ENCODE measurements at places on chromosomes 1 and 21.

GRCh38 chr1:100626397-100626796, 88.5 kb downstream of the GPR88 start:
- no peak for DNase-seq

GRCh38 chr1:111582644-111583618, 36.7 kb upstream of the RAP1A start:
- DNase-seq, result no peak

GRCh38 chr1:202112859-202113689, 9.6 kb upstream of the GPR37L1 start:
- no peak for DNase-seq

DNA sequence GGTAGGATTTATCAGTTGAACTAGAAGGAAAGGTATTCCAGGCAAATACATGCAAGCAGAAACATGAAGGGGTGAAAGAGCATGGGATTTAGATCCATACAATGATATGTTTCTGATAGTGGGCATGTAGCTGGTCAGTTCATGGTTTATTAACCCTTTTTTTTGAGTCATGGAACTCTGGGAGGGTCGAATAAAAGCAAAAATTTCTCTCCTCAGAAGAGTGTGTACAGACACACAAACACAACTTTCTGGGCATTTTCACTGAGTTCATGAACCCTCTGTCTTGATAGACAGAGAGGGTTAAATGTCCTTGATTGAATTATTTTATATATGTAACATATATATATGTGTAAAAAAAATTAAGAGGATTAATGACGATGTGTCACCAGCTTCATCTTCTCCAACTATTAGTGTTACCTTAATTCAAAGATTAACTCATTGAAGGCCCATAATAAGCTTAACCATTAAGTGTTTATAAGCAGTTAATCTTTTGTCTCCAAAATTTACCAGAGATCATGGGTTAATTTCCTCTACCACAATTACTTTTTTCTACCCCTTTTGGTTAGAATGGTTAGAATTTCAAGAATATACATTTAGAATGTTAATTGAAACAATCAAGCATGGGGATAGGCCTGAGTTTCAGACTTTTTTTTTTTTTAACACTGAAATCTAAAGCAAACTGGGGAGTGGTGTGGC, 4.6 kb downstream of the JUN start:
- peak; percentile 38 for DNase-seq

DNA sequence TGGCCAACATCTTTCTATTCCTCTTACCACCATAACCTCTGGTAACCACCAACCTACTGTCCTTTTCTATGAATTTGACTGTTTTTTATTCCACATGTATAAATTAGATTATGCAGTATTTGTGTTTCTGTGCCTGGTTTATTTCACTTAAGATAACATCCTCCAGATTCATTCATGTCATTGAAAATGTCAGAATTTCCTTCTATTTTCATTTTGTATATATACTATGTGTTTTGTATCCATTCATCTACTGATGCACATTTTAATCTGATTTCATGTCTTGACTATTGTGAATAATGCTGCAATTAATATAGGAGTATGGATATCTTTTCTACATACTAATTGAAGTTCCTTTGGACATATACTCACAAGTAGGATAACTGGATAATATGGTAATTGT, 403.2 kb downstream of the NCAM2 start:
- DNase-seq, result no peak

- DNase-seq, result no peak
Observed at GRCh38 chr1:200909757-200910239, 15.1 kb downstream of the INAVA start.

Data from CD4-positive, alpha-beta T cell treated with Interleukin-1 beta for 1 hour (primary cell).